ENCODE measurements at places on chromosomes 1 and 21.

DNA sequence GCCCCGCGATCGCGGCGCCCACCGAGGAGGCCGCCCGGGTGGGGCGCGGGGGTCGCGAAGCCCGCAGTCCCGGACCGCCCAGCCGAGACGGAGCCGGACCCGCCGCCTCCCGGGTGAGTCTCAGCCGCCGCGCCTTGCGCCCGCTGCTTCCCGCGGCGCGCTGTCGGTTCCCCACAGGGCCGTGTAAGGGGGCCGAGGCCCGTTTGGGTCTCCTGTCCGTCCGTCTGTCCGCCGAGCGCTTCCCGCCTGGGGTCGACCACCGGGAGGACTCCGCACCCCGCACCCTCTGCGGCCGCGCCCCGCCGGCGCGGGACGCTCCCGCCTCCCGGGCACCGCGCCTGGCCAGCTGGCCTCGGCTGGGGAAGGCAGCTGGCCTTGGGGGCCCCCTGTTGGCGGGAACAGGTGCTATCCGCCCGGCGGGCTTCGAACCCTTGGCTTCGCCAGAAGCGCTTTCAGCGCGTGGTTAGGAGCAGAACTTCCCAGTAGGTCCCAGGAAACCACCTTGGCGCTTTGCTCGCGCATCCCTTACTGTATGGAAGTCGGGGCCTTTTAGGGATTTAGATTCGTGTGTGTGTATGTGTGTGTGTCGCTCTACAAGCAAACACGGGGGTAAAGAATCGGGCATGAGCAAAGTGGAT, 414 bp downstream of the TMEM51 start:
- DNase-seq = peak; percentile 65

DNA sequence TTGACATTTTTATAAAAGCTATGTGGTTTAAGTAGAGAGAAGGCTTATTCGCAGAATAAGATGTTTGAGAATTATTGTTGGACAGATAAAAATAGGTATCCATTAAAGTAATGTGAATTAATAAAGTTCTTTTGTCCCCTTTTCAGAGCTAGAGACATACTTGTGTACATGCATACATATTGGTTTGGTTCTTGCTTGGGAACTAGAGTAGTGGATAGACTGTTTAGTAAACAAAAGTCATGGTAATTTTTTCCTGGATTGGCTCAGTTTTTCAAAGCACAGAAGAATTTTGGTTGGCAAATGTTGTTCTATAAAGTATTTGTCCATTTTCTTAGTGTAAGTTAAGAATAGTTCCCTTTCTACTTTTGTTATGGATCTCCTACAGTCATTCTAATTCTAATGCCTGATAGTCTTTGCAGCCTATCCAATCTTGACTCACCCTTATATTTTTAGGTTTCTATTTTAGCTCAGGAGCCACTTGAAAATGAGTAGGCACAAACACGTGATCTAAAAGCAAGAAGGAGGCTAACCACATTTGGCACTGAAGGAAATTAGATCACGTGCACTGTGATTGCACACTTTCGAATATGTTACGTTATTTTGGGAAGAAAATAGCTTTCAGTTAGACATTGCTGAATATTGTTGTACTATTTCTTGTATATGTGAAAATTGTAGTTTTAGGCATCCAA, 47.0 kb downstream of the RABGAP1L start:
- DNase-seq = no peak

DNA sequence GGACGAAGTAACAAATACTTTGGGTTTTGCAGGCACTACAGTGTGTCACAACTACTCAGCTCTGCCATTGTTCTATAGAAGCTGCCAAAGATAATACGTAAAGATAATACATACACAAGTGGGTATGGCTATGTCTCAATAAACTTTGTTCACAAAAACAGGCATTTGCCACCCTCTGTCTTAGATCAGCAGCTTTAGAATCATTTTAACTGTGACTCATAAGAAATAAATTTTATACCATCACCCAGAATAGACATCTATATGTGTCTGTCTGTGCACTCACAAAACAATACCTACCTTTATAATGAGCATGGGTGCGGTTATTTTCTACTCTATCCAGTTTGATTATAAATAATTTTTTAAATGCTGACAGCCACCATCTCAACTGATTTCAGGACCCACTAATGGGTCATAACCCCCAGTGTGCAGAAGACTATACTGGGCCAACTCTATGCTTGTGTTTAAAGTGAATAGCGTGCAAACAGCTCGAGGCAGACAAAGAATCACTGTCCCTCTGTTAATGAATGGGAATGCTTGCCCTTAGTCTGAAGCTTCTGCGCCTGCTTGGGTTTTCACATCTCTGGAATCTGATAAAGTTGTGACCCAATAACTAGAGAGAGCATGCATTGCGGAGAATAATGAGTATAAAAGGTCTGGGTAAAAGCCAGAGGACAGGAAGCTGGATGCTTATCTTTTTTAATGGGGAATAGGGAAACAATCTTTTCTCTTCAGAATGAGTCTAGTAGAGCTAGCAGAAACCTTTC, 216.2 kb downstream of the PLPP3 start:
- no peak for DNase-seq

DNA sequence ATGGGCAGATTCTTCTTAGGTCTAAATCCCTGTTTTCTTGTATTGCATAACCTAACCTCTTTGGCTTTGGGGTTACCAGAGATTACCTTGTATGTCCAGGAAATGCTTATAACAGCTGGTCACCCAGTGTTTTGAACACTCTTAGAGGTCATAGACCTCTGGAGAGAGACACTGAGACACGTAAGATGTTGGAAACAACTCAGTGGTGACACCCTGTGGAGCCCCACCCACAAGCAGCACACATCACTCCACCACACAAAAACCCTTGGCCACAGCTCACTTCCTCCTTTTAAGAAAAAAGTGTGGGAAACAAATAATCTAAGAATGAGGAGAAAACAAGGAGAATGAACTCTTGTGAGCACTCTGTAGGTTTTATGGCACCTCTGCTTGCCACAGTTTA, 26.3 kb upstream of the CYP4B1 start:
- DNase-seq = no peak

DNA sequence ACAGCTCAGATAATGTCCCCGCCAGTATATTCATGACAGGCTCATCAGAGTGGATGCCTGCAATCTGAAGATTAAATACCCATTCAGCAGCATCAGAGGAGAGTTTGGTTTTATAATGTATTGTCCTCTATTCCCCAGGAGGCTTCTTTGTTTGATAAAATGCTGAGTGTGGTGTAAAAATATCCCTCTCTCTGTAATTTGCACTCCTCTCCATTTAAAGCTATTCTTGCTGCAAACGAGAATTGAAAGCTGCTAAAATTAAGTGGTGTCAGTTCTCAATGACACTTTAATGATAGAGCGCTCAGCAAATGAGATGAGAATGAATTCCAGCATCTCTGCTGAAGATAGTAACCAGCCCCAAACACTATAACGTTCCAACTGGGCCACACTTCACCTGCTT, 205.7 kb upstream of the RRP15 start:
- no peak for DNase-seq

DNA sequence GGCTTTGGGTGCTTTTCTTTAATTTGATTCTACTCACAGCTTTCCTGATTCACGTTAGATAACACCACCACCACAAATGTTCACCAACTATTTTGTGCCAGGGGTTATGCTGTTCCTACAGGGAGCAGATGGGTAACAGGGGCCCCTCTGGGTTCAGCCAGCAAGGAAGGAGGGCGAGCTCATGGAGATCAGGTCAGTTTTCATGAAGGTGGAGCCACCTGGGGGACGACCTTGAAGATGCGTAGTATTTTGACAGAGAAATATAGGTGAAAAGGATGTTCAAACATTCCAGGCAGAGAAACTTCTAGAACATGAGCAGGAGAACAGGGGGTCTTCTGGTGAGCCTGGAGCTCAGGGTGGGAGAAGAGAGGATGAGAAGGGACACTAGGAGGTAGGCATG, 28.9 kb downstream of the KIAA0040 start:
- DNase-seq = no peak

DNA sequence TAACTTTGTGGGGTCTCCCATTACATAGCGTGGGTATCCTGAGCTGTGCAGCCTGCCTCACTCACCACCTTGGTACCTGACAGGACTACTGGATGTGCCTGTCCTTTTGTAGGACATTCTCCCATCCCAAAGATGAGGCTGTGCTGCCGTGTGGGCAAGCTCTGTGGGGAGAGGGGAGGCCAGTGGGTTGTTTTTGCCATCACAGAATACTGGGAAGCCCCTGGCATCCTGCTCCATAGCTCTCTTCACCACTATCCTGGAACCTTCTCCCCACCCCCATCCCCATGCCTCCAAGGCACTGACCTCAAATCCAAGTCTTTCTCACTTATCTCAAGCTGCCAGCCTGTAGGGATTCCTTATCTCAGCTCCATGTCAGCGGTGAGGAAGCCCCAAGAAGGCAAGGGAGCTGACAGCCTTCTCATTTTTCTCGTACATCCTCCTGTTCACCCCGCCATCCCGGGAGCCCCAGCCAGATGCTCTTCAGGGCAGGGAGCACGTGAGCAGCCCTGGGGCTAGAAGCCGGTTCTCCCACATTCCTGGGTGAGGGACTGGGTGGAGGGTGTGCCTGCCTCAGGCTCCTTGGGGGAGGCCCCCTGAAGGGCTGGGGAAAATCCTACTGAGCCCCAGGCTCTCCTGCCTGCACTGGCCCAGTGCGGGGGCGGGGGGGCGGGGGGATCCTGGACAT, 2.4 kb upstream of the ELF3 start:
- DNase-seq = no peak

DNA sequence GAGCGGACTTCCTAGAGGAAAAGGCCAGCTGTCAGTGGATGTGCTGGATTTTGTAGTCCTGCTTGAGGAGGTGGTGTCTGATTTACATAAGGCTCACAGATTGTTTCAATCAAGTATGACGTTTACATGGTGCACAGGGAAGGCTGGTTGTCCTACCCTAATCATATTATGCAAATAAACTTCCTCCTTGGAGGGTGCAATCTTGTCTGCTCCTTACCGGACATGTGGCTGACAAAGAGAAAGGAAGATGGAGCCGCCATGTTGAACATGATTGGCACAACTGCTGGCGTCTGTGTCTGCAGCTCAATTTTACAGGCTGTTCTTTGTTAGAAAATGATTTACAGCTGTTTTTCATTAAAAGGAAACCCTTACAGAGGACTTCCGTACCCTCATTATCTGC, 1656.1 kb downstream of the KCNT2 start:
- no peak for DNase-seq

GRCh38 chr1:201647094-201647493, 108.2 kb downstream of the NAV1 start:
- DNase-seq = no peak

DNA sequence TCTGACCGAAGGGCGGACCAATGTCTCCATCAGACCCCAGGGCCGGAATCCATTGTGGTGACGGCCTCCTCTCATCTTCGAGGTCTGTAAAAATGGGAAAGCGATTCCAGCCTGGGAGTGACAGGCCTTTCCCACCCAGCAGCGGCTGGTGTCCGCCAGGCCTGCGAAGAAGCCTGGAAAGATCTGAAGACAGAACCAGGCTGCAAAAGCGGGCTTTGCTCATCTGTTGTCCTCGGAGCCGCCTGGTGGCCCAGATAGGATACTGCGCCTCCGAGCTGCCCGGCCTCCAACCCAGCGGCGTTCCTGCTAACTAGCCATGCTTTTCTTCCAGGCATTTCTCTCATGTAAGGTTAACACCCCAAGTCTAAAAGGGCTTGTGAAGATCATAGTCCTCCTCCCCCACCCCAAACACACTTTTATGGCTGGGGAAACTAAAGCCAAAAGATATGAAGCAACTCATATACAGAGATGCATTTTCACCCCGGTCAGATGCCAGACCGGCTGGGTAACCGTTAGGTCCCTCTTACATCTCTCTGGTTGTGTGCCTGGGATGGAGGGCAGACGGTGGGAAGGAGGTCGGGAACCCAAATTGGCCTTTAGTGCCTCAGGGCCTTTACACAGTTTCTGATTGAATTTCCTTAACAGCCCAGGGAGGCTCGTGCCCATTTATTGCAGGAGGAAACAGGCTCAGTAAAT, 1.9 kb upstream of the DHRS3 start:
- peak; percentile 86 for DNase-seq

GRCh38 chr1:222814536-222815439, at the start of gene DISP1:
DISP1 (plus strand) TSS chr1:222815039; CDS start chr1:222942824, 127,785 bp downstream.
- DNase-seq = peak; percentile 86

GRCh38 chr1:47147047-47147785, 10.0 kb downstream of the CYP4A22 start:
- no peak for DNase-seq

- no peak for DNase-seq
Measured at GRCh38 chr1:218341325-218341724, 3.8 kb upstream of the TGFB2 start.

- no peak for DNase-seq
Measured at GRCh38 chr1:232643251-232643650, 13.3 kb upstream of the SIPA1L2 start.

- DNase-seq = no peak
Measured at GRCh38 chr1:226702318-226702956, 36.6 kb downstream of the ITPKB start.

DNA sequence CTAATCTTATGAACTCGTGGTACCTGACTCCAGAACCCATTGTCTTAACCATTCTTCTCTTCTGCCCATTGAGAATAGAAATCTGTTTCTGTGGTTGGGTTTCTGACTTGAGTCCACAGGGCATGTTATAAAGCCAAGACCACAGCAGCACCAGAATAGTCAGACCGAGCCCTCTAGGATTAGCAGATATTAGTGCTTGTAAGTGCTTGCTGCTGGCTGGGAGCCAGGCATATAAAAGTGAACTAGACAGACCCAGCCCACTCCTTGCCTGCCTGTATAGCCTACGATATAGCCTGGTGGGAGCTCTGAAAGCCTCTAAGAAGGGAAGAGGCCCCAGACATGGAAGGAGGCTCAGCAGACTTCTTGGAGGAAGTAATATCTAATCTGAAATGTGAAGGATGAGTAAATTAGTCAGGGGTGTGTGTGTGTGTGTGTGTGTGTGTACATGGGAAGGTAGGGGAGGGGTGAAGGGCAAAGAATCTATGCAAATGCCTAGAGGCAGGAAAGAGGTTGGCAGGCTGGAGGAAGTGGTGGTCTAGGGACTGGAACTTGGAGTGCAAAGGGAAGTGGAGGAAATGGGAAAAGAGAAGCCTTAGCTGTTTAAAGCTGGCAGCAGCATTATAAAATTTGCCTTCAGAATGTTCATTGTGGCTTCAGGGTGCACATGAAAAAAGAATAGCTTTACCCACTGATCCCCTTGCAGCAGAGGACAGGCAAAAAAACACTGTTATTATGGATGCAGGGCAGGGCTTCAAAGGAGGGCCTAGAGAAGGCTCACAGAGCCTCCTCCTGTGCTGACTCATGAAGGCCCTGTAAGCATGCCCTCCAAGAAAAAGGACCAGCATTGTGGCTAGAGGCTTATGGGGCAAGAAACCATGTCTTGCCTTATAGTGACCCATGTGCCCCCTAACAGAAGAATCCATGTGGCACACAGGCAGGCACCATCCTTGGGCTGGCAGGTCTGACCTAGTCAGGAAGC, 169.2 kb downstream of the LMX1A start:
- DNase-seq = no peak

- peak; percentile 40 for DNase-seq
Measured at GRCh38 chr1:112735752-112736151, 20.6 kb upstream of the PPM1J start.

- DNase-seq = peak; percentile 55
Measured at GRCh38 chr1:160097151-160097910, 1.1 kb downstream of the IGSF8 start.
